ENCODE measurements at places on chromosomes 1 and 21. TPM values are rescaled to one million over a fixed set of nuclear protein-coding genes. Genes with fewer than 3 reads are reported as not detected.

The BARHL2 gene
- total RNA-seq, result not detected

The SFN gene
- 0.99 TPM for total RNA-seq

DNA sequence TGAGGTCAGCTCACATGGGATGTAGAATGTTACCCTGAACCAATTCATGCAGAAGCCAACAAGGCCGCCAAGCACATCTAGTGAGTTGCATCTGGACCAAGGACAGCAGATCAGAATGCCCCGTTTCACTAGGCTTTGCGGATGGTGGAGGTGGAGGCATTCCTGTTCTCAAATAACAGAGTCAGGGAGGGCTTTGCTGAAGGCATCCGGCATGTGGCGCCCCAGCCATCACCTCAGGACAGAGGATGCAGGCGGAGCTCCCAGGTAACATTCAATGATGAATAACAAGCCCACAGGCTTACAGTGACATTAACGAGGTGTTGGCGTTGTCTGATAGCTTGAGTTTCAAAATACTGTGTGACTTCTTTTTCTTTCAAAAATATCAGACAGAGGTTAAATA, 476.2 kb downstream of the CAMTA1 start:
- DNase-seq, result peak; percentile 42

GRCh38 chr21:21730512-21730911, 732.3 kb downstream of the NCAM2 start:
- no peak for DNase-seq
